Stimulated activated CD4-positive, alpha-beta T cell treated with anti-CD3 and anti-CD28 coated beads, Interleukin-15, amount 100 ng/mL, for 1 hour (primary cell): ENCODE measurements at places on chromosomes 12 and 14.

- no peak for DNase-seq
Observed at GRCh38 chr12:98213556-98213955, 301.8 kb upstream of the TMPO start.

DNA sequence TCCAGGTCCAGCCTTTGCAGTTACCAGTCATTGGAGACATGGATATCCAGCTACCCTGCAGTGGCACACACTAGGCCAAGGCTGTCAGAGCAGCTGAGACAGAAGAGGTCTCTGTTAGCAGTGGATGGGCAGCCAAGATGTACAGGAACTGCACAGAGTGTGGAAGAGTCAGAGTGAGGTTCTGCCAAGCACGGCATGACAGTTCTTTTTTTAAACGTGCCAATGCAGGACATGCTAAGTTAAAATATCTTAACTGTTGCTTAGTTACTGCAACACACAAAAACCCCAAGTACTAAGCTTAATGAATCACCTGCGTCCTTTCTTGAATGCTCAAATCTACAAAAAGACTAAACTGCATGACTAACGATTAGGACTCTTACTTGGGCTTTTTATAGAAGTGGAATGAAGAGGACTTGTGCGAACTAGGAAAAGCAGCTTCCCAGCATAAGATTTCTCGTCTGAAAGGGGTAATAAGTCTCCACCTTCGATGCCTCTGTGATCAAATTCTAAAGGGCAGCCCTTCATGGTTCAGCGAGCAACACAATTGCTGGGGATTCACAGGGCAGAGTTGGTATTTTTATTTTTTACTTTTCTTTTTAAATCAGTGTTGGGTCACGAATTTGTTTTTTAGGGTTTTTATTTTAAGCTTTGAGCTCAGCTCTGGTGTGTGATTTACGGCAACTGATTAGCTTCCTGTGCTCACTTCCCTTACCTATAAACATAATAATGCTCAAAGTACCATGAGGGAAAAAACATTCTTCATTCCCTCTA is 20.6 kb downstream of the MAPK1IP1L start:
- no peak for DNase-seq

- no peak for DNase-seq
Observed at GRCh38 chr14:64720131-64720576, 15.9 kb downstream of the PLEKHG3 start.

- no peak for DNase-seq
Observed at GRCh38 chr12:34377243-34378035, 355.1 kb downstream of the ALG10 start.

DNA sequence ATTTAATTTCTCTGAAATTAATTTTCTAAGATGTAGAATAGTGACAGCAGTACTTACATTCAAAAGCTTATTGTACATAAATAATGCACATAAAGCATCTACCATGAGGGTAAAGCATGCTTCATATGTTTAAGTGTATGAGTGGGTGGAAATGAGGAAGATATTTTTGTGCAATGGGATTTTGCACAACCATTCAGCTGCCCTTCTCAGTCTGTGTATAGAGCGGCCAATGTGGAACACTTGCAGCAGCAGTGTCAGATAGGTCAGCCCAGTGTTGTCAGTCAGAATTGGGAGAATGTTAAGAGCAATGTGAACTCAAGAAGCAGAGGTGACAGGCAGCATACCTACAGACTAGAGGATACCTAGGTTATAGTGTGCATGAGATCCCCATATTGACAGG is 72.5 kb upstream of the ATP2B1 start:
- DNase-seq: no peak
